ENCODE measurements at places on chromosomes 5 and 9. TPM values are rescaled to one million over a fixed set of nuclear protein-coding genes. Genes with fewer than 3 reads are reported as not detected.

ERAP2 gene
- total RNA-seq, result 97.2 TPM

BAAT gene
- total RNA-seq, result not detected

IFNA5 gene
- not detected for total RNA-seq

PLK2 gene
- total RNA-seq, result 9.3 TPM

TXNDC8 gene
- total RNA-seq, result not detected

LECT2 gene
- not detected for total RNA-seq

HSDL2 gene
- 24.6 TPM for total RNA-seq

CCDC180 gene
- total RNA-seq, result 15.1 TPM

SHROOM1 gene
- not detected for total RNA-seq

KIF4B gene
- total RNA-seq, result not detected

ADAMTS13 gene
- total RNA-seq, result 2.9 TPM

CER1 gene
- not detected for total RNA-seq

Measured in naive thymus-derived CD4-positive, alpha-beta T cell (primary cell).